NCI-H510A treated with DMSO at 0.1 percent for 48 hours (cell line): ENCODE measurements at places on chromosomes 5 and 9.

DNA sequence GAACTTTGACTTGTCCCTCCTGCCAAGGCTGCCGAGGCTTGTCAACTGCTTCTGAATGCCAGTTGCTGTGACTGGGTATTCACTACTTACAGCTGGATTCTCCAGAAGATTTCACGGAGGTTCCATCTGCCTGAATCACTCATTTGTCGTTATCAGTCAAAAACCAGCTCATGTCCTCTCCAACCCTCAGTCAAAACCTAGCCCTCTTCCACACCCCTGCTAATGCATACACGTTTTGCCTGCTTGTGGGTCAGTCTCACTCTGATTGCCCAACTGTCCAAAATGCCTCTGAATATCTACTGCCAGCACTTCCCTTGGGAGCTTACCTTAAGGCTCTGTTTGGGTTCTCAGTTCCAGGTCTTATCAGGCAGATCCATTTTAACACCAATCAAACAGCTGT, 238.6 kb upstream of the TMEM161B start:
- DNase-seq, result no peak

- no peak for DNase-seq
Measured at GRCh38 chr5:1806974-1807373, 5.8 kb downstream of the NDUFS6 start.

GRCh38 chr5:142674531-142675469, 11.1 kb downstream of the FGF1 start:
- DNase-seq, result no peak

- no peak for DNase-seq
Measured at GRCh38 chr5:122262103-122262502, 49.9 kb upstream of the SNCAIP start.

GRCh38 chr9:81720450-81721086, 31.2 kb upstream of the TLE1 start:
- no peak for DNase-seq

DNA sequence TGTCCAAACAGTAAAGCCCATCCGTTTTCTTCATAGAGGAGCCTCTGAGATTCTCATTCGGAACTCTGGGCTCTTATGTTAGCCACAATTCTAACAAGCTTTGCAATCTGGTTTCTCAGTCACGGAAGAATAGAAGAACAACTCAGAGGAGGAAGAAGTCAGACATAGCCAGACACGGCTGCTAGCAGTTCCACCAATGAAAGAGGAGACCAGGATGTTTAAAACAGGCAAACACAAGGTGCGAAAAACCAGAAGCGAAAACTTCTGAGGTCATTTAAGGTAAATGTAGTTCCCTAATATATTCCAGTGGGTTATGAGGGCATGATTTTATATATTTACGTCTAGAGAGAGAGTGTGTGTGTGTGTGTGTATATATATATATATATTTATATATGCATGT, 34.1 kb upstream of the GDNF start:
- no peak for DNase-seq

- DNase-seq, result no peak
Measured at GRCh38 chr5:147805030-147805454, 22.5 kb upstream of the JAKMIP2 start.

DNA sequence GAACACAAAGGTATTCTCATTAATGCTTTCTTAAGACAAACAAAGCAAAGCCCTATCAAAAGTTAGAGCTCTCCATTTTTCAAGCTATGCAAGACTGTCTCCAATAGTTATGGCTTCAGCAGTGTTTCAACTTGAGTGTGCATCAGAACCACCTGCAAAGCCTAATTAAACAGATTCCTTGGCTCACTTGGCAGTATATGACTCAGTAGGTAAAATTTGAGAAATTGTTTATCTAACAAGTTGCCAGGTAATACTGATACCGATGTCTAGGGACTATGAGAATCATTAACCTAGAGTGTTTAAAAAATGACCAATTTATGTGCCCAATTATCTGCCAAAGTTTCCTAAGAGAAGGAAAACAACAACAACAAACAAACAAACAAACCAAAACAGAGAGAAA, 60.3 kb upstream of the PARP8 start:
- DNase-seq, result no peak

DNA sequence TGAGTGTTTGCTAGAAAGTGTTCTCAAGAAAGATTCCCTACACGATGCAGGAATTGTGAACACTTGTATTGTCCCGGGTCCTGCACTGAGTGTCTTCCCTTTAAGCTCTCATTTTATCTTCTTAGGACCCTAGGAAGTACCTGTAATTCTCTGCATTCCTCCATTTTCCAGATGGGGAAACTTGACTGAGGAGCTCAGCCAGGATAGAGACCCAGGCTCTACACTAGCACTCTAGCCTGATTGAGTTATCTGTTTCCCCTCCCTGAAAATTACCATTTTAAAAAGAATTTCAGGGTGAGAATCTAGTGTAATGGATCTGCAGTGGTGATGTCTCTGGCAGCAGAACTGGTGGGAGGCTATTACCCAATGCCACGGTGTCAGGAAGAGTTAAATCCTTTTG, 453.9 kb downstream of the KDM4C start:
- DNase-seq, result no peak

- DNase-seq, result no peak
Measured at GRCh38 chr9:13716601-13717321, 437.3 kb upstream of the MPDZ start.

DNA sequence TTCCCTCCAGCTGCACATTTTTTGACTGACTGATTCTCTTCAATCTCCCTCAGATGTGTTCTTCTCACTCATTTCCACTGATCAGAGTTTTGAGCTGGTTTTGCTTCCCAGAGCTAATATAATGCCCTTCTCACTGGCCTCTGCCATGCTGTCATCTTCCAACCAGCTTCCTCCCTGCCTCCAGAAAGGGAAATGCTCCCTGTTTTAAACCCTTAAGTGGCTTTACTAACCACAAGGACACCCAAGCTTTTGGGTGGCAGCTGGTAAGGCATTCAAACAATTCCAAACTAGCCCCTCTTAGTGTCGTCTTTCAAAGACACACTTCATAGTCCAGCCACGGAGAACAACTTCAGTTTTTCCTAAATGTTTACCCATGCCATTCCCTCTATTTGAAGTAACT, 172.5 kb downstream of the CRB2 start:
- no peak for DNase-seq

- DNase-seq, result no peak
Measured at GRCh38 chr5:101346447-101346846, 443.4 kb upstream of the ST8SIA4 start.

DNA sequence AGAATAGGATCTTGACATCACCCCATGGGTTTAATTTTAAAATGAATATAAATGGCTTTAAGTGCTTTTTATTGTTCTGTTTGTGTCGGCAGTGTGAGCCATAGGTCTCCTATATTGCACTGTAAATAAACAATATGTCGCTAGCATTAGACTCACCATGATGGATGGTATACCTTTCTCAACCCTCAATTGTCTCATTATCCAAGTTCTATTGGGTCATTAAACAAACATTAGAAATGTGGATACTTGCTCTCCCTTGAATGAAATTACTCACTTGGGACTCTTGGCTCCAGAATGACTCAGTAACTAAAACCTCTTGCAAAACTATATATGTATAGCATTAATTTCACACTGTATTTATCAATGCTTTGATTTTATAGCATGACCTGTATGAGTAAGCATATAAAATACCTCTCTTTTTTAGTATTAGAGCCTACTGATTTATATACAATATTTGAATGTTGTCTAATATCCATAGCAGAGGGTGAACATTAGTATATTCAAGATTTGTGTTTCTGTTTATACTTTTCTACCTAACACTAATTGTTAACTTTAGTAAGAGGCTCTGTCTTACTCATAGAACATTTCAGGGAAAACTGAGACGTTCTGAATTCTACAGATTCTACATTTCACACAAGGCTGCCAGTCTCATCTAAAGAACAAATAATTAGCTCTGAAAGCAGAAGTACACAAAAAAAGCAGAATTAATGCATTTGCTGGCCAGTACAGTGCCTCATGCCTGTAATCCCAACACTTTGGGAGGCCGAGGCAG, 303.8 kb upstream of the PRR16 start:
- no peak for DNase-seq

- no peak for DNase-seq
Measured at GRCh38 chr9:98804083-98804482, 3.4 kb upstream of the GALNT12 start.

DNA sequence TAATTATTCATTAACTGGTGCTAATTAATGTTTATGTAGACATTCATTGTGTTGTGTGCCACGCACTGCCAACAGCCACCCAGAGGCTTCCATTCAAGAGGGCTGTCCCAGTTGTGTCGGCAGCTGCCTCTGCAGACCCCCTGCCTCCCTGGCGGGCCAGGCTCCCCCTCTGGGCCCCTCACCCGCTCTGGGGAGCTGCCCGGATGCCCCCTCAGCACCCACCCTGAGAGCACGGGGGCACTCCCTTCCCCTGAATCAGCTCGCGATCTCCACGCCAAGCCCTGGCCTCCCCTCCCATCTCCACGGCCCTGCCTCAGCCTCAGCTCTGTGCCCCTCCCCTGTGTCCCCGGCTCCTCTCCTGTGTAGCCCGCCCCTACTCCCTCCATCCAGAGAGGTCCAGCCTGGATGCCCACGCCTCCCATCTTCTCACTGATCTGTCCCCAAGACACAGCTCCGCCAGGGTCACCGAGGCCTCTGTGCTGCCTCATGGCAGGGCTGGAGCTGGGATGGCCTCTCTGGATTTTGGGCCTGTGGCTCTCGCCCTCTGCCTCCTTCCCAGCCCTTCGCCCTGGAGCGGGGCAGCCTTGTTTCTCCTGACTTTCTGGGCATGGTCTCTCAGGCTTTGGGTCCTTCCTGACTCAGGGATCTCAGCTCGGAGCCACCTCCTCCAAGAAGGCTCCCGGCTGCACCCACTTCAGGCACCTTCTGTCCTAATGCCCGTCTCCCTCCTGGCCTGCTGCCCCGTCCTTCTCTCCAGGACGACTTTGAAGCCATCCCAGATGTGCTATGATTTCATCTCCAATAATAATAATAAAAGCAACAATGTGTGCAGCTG, 16.0 kb upstream of the SLC9A3 start:
- no peak for DNase-seq

DNA sequence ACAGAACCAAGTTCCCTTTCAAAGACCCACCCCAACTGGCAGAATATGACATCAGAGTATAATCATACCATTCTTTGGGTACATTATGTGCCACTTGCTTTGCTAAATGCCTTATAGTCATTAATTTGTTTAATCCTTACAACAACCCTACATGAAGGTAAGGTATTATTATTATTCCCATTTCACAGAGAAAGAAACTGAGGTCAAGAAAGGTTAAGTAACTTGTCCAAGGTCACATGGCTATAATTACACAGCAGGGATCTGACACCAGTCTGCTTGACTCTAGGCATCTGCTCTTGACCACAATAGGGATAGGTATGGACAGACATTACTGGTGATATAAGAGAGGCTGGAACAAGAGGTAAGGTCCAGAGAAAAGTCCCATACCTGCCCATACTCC, 1.2 kb downstream of the FCHSD1 start:
- DNase-seq, result no peak

DNA sequence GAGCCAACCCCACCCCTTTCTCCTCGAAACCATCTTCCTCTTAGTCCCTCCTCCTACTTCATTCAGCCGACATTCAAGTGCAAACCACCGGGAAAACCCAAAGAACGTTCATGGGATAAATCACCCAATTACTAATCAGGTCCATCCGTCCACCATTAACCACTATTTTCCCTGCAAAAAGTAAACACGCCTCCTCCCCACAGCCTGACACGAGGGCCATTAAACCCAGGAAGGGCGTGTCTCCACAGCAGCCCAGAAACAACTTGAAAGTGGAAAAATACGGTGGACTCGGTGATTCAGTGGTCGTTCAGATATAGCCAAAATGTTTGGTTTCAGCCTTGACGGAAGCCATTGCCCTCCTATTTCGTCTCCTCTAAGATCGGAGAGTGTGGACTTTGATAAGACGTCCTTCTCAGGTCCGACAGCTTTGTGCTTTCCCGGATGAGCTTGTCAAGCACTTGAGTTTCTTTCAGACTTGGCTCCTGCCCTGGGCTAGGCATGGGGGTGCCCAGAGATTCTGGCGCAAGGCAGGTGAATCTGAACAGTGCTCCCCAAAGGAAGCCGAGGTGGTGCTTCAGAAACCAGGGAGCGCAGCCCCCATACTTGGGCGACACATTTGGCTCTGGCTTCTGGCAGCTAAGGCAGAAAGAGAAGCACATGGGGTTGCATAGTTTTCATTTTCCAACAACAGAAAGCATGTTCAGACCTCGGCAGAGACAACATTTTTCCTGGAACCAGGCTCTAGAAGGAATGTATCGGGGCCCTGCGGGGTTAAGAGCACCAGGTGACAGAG, 56.6 kb downstream of the SMIM23 start:
- no peak for DNase-seq

DNA sequence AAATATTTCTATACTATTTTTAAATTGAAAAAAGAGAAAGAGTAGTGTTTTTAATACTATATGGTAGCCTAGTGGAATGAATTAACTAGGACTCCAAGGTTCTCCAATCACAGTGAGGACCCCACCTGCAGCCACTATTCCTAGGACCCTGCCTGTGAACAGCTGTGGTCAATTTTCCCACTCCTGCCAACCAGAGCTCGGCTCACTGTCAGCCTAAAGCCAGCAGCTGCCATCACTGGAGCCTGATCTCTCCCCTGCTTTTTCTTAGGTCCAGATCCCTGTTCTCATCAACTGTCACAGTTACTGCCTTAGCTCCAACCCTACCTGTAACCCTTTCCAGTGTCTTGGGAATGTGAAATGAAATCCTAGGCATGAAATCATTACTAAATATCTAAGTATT, 25.3 kb downstream of the ARSB start:
- no peak for DNase-seq

GRCh38 chr9:27535701-27536118, 6.1 kb upstream of the MOB3B start:
- DNase-seq, result no peak

DNA sequence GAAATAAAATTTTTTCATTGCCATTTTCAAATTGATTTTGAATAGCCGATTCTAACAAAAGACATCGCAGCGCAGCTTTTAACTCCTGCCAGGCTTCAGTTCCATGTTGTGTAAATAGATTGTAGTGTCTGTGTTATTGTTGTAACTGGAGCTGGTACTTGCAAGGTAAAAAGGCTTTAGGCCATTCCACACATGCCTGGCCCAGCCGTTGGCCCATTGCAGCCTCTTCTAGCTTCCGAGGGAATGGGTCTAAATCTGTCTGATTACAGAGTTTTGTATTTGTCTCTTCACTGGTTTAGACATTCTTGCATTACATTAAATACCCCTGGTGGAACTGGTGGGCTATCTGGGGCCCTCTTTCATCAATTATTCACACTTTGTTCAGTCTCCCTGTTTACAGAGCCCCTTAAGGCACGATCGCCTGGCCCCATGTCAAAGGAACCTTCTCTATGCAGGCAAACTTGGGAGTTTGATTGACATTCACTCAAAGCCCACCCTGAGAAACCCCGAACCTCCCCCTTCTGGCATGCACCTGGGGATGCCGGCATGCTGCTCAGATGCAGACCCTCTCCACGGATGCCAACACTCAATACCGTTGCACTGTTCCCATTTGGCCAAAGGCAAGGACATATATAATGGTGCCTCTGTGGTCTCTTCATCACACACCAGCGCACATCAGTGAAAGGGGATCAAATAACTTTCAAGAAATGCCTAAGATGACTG, 281.7 kb upstream of the IRX2 start:
- DNase-seq, result no peak

- DNase-seq, result no peak
Measured at GRCh38 chr5:21834863-21835262, 1018.3 kb downstream of the CDH12 start.

- DNase-seq, result no peak
Measured at GRCh38 chr5:1247811-1248210, 22.6 kb downstream of the SLC6A18 start.

- DNase-seq, result no peak
Measured at GRCh38 chr5:157574456-157575380, 857 bp downstream of the ADAM19 start.

GRCh38 chr9:135906291-135907005, 898 bp downstream of the CAMSAP1 start:
- DNase-seq, result peak; percentile 35
